Mucosa of descending colon (tissue), 3 donors: ENCODE measurements at places on chromosomes 1 and 21. TPM values are rescaled to one million over a fixed set of nuclear protein-coding genes. Genes with fewer than 3 reads are reported as not detected.

DNA sequence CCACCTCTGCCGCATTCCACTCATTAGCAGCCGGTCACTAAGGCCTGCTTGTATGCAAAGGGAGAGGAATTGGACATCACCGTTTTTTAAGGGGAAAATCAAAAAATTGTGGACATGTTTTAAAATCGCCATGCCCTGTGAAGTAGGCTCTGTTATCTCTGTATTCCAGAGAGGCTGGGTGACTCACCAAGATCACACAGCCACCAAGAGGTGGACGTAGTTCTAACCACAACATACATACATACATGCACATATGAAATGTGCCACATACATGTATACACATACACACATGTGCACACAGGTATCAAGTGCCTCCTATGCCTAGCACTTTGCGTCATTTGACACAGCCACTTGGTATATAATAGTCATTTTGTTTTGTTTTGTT, 16.0 kb upstream of the ZSCAN20 start:
- DNase-seq = no peak

GRCh38 chr1:27585684-27586083, 18.3 kb downstream of the AHDC1 start:
- no peak for DNase-seq

Gene COPA
- total RNA-seq = 165 TPM

DNA sequence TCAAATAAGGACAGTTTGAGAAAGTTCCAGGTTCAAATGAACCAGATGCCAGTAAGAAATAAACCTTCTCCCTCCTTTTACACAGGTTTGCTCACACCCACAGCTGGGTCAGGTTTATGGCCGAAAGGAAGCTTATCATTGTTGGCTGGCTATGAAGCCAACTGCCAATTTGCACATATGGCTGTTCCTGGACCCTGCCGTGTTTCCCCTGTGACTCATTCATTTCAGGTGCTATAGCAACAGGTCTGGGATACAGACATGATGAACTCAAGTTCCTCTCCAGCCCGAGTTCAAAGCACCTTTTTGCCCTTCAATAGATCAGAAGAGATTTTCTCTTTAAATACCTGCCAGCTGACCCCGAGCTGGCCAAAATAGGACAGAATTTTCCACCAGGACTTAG, 134.4 kb upstream of the SMYD2 start:
- peak; percentile 53 for DNase-seq

Gene PRKCZ
- total RNA-seq = 38.9 TPM

GRCh38 chr1:179971563-179972496, 17.2 kb downstream of the CEP350 start:
- DNase-seq = no peak
